ENCODE measurements at places on chromosomes 11 and 22.

- DNase-seq, result no peak
Observed at GRCh38 chr11:116053548-116053919, 549.3 kb upstream of the CADM1 start.

- DNase-seq, result no peak
Observed at GRCh38 chr11:95762534-95762933, 27.0 kb downstream of the FAM76B start.

DNA sequence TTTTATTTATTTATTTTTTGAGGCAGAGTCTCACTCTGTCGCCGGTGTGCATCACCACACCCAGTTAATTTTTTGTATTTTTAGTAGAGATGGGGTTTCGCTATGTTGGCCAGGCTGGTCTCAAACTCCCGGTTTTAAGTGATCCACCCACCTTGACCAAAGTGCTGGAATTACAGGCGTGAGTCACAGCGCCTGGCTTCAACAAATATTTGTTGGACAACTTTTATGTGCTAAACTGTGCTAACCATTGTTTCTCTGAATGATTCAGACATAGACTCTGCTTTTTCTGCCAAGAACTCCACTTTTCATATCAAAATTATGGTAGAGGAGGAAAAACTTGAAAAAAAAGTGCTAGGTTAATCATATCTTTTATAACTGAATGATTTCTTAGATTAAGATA is 36.3 kb downstream of the MMP7 start:
- no peak for DNase-seq

GRCh38 chr11:118175993-118176777 is at the start of gene SCN2B:
Gene SCN2B (minus strand): TSS chr11:118176639. CDS start chr11:118176431, 208 bp downstream.
- DNase-seq, result no peak

GRCh38 chr11:503179-503981 is 3.7 kb downstream of the RNH1 start:
- peak; percentile 52 for DNase-seq

GRCh38 chr11:19589567-19590260 is 122.9 kb upstream of the NAV2 start:
- DNase-seq, result no peak

GRCh38 chr11:103358251-103358650 is 249.0 kb downstream of the DYNC2H1 start:
- no peak for DNase-seq

DNA sequence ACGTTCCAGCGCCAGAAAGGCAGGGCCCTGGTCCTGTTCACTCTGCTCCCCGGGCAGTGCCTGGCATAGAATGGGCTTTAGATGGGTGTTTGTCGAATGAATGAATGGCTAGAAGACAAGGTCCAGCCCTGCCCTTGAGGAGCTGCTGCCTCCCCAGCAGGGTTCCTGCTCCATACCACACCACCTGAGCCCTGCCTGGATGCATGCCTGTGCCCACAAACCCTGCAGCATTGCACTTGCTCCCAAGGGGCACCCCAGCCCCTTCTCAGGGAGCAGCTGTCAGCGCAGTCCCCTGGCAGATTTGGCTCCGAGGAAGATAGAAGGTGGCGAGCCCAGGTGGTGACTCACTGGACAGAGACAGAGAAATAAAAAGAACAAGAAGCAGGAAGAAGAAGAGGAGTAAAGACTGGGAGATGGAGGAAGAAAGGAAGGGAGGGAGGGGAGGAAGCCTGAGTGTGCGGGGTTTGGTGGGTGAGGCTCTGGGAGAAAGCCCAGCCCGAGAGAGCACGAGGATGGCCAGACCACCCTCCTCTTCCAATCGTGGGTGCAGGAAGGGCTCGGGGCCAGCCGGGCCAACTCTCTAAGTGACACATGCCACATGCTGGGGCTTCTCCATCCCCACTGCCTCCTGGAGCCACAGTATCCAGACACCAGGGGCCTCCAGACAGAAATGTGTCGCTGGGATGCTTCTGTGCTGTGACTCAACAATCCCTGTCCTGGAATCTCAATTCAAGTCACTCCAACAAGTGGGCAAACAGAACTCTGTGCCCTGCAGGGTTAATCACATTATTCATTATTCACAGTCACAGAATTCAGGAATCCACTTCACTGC is 1474.3 kb downstream of the BRD1 start:
- DNase-seq, result no peak

DNA sequence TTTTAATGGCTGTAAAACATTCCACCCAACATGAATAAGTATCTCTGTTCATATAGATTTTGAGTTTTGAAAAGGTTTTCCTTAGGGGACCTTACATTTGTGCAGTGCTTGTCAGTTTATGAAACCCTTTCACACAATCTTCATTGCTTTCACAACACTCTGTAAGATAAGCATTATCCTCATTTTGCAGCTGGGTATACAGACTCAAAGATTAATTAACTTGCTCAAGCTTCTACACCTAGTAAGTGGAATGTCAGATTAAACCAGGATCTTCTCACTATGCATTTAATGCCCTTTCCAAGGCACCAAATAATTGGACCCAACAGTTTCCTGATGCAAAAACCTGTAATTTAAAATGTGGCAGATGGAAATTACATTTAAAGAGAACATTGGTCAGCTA is 11.6 kb upstream of the GAB2 start:
- DNase-seq, result no peak

GRCh38 chr11:63537293-63538101 is 889 bp downstream of the PLAAT4 start:
- peak; percentile 53 for DNase-seq

GRCh38 chr11:120899720-120900119 is 124.2 kb upstream of the TBCEL start:
- DNase-seq, result no peak

DNA sequence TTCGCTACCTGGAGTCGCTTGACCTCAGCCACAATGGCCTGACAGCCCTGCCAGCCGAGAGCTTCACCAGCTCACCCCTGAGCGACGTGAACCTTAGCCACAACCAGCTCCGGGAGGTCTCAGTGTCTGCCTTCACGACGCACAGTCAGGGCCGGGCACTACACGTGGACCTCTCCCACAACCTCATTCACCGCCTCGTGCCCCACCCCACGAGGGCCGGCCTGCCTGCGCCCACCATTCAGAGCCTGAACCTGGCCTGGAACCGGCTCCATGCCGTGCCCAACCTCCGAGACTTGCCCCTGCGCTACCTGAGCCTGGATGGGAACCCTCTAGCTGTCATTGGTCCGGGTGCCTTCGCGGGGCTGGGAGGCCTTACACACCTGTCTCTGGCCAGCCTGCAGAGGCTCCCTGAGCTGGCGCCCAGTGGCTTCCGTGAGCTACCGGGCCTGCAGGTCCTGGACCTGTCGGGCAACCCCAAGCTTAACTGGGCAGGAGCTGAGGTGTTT is 12.8 kb downstream of the TSKU start:
- no peak for DNase-seq

- DNase-seq, result no peak
Observed at GRCh38 chr11:1360835-1361357, 28.8 kb upstream of the BRSK2 start.

DNA sequence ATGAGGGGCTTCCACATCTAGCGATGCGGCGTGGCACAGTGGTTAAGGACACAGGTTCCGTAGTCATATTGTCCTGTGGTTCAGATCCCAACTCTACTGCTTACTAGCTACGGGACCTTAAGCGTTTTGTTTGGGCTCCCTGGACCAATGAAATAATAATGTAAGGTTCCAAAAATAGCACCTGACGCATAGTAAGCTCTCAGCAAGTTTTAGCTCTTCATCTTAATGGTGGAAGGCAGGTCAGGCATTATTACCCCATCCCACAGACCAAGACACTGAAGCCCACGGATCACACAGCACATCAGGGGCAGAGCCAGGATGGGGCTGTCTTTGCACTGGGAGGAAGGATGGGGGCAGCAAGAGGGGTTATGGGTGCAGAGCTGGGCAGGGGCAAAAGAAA is 13.0 kb downstream of the DNAJB13 start:
- DNase-seq, result no peak

DNA sequence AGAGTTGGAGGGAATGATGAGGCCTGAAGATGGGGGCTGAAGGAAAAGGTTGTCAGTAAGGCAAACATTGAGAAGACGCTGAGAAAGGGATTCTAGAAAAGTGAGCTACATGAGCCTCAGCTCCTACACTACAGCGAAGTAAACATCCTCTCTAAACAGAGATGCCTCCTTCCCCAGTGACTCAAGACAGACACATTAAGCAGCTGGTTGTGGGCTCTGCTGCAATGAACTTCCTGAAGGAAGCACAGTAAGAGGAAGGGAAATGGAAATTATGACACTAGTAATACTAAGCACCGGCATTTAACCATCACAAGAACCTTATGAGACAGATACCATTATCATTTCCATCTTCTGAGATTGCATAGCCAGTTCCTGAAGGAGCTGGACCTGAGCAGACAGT is 190.5 kb downstream of the C11orf87 start:
- DNase-seq, result no peak

- no peak for DNase-seq
Observed at GRCh38 chr11:31449040-31449439, 60.4 kb downstream of the IMMP1L start.

GRCh38 chr11:57499983-57500461 is 15.5 kb downstream of the SLC43A1 start:
- DNase-seq, result no peak

DNA sequence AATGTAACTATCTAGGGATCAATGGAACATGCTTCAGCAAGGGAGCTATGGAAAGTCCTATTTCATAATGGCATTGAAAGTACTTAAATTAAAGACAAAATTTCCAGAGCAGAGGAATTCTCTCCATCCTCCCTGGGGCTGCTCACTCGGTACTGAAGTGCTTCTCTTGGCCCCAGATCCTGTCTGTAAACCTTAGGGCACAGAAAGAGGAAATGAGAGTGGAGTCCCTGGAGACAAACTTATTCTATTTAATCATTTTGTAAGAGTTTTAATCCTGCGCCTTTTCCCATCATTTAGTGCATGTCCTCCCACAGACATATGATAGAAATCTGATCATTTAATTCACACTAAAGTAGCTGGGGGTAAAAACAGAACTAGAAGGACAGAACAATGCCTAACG is 20.9 kb upstream of the PAMR1 start:
- DNase-seq, result no peak

DNA sequence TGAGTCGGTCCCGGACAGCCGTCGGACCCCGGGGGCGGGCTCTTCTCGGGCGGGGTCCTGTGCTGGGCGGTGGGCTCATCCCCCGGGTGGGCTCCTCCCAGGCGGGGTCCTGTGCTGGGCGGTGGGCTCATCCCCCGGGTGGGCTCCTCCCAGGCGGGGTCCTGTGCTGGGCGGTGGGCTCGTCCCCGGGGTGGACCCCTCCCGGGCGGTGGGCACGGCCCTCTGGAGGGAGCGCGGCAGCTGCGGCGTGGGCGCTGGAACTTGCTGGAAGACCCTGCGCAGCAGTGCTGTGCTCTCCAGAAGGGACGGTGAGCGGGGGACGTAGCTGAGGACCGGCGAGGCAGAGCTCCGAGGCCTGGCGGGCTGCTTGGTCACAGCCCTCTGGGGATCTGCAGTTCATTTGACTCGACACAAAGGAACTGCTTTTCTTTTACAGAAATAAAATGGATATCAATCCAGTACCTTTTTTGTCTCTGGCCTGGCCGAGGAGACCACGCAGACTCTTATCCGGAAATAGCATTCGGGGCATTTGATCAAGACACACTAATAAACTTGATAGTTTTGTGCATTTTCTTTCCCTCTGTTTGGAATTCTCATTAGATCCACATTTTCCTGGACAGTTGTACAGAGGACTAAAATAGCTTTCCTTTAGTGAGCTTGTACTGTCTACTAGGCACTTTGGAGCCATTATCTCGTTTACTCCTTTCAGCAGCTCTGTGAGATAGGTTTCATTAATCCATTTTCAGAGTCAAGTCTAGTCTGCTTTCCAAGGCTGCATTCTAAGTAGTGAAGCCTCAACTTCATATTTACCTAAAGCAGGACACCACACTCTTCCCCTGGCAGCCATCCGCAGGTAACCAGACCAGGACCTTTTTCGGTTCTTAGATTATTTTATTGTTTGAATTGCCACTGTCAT is 812 bp downstream of the JAM3 start:
- DNase-seq, result no peak

GRCh38 chr22:44645531-44645930 is 56.5 kb upstream of the PRR5 start:
- DNase-seq, result no peak

DNA sequence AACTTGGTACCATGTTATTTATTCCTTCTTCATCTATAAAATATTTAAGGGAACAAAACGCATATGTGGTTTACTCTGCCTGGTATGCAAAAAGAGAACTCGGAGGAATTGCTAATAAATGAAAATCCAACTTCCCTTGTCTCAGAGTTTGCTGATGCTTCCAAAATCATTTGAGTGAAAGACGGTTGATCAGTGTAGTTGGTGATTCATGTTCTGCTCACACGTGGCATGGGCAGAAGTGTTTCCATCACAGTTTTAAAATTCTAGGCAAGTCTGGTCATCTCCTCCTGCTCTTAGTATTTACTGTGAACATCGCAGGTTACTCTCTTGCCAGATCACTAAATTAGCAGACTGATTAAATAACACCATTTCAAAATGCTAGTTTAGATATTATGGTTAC is 11.9 kb upstream of the PARVB start:
- no peak for DNase-seq

DNA sequence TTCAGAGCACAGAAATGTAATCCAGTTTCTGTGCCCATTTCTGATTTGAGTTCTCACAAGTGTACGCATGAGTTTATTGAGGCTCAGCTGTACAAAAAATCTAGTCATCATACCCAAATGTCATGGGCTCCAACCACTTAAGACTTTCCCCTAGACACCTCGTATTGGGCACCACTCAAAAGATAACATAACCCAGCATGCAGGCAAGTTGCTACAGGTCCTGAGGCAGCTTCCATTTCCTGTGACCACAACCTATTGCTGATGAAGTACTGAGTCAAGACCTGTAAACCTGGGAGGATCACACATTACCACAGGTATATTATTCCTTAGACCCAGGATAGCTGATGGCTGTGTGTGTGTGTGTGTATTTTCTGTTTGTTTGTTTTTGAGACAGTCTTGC is 95.2 kb downstream of the MRTFA start:
- no peak for DNase-seq

DNA sequence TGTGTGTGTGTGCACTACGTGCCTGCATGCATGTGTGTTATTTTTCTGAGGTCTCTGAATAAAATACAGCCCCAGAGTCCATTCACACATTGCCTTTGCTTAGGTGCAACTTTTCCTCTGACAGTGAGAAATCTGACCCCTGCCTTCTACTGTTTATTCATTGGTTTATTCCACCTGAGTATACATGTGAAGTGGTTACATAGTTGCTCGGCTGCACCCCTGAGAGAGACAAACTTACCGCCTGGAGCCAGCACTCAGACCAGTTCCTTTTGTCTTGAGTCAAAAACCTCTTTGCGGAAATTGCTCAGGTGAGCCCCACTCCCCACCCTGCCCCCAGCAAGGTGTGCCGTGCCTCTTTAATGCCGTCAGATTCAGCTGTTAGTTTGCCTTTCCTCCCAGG is 363.6 kb downstream of the BRD1 start:
- DNase-seq, result no peak

- DNase-seq, result no peak
Observed at GRCh38 chr11:5343474-5344335, at the start of gene OR51B5. Gene OR51B5 (minus strand): TSS chr11:5343524. CDS start chr11:5343524, 0 bp downstream.

GRCh38 chr22:38298312-38299005 is 18.8 kb downstream of the CSNK1E start:
- DNase-seq, result peak; percentile 57

All from activated T-cell treated with anti-CD3 and anti-CD28 coated beads, Interleukin-2, amount 50 U/mL, for 48 hours (primary cell).